ENCODE measurements at places on chromosomes 6 and 20.

- no peak for DNase-seq
These were observed 54.1 kb upstream of the FYN start for GRCh38 chr6:111927321-111927720.

DNA sequence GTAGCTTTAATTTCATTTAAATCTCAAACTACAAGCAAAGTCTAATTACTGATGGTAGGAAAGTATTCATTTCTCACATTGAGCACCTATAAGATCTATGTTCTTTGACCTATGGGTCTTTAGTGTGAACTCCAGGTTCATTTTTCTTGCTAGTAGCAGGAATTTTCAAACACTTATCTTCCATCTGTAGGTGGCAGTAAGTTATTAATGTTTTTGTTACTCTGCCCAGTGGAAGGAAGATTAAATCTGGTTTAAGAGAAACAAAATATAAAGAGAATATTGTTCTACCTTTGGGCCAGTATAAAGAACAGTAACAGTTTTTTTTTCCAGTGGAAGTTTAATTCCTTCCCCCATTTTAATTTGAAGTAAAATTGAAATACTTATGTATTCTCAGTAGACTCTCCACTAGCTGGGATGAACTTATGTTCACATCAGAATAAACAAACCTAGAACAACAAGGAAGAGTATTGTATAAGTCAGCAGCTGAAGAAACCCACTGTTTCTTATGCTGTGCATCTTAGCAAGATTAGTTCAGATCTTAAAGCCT, 328.2 kb downstream of the PHF3 start:
- DNase-seq, result no peak

DNA sequence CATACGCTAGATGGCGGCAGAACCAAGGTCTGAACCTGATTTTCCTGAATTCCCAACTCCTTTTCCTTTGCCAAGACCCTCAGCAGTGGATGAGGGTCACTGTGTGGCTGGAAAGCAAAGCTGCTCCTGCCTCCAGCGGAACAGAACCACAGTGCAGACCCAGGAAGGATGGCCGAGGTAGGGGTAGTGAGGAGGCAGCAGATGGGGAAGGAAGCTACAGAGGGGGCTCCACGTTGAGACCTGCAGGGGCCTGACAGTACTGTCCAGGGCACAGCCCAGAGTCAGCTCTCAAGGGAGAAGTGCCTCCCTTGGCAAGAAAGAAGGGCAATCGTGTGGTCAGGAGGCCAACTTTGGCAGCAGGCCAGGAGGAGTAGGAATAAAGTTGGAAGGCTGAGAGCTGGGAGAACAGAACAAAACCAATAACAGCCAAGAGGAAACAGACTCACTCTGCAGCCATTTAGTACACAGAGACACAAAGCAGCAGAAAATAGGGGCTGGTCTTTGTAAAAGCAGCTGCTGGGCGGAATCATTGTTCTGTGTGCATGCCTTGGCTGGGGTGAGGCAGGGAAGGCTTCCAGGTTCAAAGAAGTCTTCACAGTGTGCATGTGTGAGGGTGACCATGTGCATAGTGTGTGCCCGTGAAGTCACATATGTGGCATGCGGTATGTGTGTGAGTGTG, 3.1 kb downstream of the GABRR2 start:
- no peak for DNase-seq

GRCh38 chr6:158168040-158168289, at the start of gene SERAC1:
Gene SERAC1 (minus strand): TSS chr6:158168262. CDS start chr6:158158363, 9,899 bp downstream.
- no peak for DNase-seq

GRCh38 chr6:142300758-142301650, 803 bp upstream of the ADGRG6 start:
- DNase-seq, result no peak

GRCh38 chr6:64985726-64986125, 721.3 kb downstream of the EYS start:
- DNase-seq, result no peak

DNA sequence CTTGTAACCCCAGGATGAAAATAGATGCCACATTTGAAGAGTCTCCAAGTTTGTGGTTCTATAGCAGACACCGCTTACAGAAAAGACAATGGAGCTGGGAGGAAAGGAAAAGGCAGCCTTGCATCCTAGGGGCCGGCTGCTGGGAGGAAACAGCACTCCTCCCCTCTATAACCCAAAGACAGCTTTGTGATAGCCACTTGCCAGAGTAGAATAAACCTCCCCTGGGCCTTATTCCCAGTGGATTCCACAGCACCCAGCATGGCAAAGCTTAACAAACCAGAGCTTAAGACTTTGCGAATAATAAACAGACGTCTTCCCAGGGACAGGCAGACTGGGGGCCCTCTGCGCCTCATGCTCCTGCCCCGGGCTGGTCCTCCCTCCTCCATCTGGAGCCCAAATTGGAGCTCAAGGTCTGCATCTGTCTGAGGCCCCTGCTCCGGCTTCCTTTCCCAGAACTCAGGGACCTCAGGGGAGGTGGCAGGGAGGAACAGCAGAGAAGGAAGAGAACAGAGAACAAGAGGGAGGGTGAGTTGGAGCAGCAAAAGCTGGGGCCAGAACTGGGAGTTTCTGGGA, 8.8 kb upstream of the TAF8 start:
- DNase-seq, result no peak

DNA sequence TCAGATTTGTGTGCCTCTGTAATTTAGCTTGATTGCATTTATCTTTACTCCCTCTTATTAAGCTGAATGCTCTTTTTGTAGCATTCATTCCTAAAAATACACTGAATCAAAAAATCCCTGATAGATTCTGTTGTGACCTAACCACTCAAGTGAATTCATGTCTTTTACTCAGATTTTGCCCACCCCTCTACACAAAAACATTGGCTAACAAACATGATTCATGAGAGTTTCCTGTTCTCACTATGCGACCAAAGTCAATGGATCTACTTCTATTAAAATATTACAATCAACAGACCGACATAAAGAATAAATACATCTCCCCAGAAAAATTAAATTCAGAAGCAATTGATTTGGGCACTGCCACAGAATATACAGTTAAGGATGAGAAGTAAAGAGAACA, 99.5 kb upstream of the THEMIS start:
- DNase-seq, result no peak

- peak; percentile 11 for DNase-seq
These were observed 67.5 kb upstream of the COL21A1 start for GRCh38 chr6:56314683-56315523.

GRCh38 chr6:133132466-133132971, 108.6 kb upstream of the EYA4 start:
- DNase-seq, result no peak

DNA sequence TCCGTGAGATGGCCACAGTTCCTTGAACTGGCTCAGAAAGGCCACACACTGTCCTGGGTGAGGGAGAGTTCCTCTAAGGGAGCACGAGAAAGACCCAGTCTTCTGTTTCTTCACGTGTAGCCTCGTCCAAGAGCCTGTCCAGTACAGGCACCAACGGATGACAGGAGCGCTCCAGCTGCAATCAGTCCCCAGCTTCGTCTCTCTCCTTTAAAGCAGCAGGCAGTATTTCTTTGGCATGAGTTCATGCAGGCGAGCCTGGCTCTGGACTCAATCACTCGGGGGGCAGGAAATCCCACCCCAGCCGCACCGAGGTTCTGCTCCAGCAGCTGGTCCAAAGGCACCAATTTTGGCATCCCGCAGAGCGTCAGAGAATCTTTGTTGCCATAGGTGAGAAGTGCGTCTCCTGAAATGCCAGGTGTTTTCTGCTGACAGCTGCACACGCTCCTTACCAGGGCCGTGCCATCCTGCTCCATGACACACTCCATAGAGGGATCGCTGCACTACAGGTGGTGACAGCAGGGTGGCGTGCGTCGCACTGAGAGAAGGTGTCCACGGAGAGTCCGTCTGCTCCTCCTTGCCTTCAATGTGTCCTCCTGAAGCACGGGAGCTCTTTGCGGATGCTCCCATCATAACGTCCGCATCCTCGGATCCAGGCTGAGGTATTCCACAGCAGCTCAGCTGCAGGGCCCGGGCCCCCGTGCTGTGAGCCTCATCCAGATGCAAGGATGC, 59.6 kb upstream of the AFDN start:
- no peak for DNase-seq

DNA sequence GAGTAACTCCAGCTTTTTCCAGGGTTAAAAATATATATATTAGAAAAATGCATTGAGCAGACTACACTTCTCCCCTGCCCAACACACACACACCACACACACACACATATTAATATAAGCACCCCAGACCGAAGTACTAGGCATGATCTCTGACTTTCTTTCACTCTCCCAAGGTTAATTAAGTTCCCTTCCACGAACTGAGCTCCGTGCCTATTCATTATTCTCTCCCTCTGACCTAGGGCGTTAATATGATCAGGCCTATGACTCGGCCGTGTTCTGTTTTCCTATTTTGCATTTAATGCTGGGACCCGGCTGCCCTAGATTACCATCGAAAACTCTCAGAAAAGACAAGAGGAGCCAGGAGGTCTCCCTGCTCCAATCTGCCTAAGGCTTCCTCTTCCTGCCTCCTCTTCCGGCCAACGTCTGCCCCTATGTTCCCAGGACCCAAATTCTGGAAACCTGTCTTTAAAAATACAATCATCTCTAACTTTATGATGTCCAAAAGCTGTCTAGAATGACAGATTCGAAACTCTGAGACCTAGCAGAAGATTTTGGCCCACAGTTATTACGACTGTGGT, 6.1 kb upstream of the POU3F2 start:
- DNase-seq, result no peak

GRCh38 chr6:169247419-169247818, 6.2 kb downstream of the THBS2 start:
- DNase-seq, result no peak

- DNase-seq, result peak; percentile 70
These were observed 7.9 kb downstream of the CALHM4 start for GRCh38 chr6:116561377-116562018.

- no peak for DNase-seq
These were observed 91.4 kb upstream of the ARID1B start for GRCh38 chr6:156685823-156686222.

DNA sequence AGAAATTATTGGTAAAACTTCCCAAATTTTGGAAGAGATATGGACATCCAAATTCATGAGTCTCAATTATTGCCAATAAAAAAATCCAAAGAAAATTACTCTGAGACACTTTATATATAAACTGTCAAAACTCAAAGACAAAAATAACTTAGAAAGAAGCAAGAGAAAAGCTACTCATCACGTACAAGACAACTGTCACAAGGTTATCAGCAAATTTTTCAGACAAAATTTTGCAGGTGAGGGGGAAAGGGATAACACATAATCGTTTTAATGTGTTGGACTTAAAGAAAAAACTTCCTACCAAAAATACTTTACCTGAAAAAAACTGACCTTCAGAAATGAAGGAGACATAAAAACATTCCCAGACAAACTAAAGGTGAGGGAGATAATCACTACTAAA, 272.5 kb downstream of the THBS2 start:
- DNase-seq, result no peak
